ENCODE measurements at places on chromosomes 7 and 10. TPM values are rescaled to one million over a fixed set of nuclear protein-coding genes. Genes with fewer than 3 reads are reported as not detected.

EPHB6 gene
- 14.7 TPM for total RNA-seq

DNA sequence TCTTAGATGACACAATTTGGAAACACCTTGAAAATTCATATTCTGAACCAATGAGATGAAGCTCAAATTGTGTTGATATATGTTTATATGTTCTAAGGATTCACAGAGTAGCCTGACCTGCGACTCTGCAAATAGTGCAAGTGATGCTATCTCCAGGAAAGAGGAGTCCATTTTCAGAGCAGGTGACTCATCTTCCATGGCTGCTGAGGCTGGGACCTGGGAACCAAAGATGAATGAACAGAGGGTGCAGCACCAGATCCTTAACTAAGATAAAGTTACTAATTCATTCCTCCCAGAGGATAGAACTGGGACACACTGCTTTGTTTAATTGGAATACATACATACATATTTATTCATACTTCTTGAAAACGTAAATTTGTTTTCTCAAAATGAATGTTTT, 240.6 kb upstream of the SEMA3C start:
- DNase-seq: no peak

DNA sequence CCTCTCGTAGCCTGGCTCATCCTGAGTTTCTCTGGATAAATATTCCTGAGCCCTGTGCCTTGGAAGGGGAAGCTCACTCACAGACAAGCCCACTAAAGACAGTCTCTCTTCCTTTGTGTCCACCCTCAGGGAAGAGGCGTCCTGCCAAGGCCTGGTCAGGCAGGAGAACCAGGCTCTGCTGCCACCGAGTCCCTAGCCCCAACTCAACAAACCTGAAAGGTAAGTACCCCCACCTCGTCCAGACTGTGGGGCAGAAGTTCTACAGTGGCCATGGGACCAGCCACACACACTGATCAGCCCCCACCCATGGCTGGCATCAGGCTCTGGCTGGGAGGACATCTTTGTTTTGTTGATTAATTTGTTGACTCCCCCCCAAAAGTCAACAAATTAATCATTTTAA, 2.8 kb downstream of the GPR15LG start:
- DNase-seq: no peak

GRCh38 chr7:150876817-150877526, 24.7 kb downstream of the AOC1 start:
- peak; percentile 76 for DNase-seq

DNA sequence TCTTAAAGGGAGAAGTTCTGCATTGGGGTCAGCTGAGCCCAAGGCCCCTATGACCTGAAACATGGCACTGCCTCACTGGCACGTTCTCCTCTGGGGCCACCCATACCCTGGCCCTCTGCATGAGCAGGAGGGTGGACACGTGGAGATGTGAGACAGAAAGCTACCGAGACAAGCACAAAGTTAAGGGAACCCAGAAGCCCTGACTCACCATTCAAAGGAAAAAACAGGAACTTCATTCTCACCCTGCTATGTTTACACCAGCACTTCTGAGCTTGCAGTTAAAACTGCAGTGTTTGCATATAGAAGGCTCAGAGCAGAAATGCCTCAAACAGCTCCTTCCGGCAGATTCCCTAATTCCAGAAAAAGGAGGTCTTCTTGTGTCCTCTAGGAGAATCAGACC, 41.7 kb downstream of the DENND11 start:
- DNase-seq: no peak

- DNase-seq: no peak
These were observed 74.1 kb upstream of the DUSP5 start for GRCh38 chr10:110423650-110424049.

DNA sequence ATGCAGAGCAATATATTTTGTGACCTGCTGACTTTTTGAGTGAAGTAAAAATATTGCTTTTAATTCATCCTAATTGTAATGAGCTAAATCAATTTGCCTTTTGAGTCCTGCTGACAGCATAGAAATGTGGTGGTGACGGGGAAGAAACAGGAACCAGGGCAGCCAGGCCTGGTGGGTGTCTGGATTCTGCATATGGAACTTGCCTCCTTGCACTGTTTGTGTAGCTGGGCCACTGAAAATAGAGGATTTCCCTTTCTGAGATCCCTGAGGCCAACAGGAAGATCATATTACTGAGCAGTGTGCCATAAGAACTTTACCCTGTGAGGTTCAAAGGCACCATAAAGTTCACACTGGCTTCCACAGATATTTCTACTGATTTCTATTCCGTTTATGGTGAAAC, 488.4 kb upstream of the AKR1E2 start:
- DNase-seq: no peak

GOT1 gene
- total RNA-seq: 51.7 TPM
